ENCODE measurements at places on chromosomes 3 and 15.

DNA sequence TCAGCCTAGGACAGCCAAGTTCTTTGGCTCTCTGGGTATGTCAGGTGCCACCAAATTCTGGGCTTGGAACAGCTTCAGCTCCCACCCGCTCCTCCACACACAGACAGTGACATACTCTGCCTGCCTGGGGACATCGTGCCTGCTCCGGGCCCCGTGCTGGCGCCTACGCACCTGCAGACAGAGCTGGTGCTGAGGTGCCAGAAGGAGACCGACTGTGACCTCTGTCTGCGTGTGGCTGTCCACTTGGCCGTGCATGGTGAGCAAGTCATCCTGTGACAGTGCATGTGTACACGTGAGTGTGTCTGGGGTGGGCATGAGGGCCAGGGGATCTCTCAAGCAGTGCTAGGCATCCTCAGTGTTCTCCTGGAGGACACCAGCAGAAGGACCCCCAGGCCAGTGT, 922 bp downstream of the IL17RC start:
- DNase-seq = no peak

- no peak for DNase-seq
These were observed 13.2 kb upstream of the EDC3 start for GRCh38 chr15:74709011-74709410.

DNA sequence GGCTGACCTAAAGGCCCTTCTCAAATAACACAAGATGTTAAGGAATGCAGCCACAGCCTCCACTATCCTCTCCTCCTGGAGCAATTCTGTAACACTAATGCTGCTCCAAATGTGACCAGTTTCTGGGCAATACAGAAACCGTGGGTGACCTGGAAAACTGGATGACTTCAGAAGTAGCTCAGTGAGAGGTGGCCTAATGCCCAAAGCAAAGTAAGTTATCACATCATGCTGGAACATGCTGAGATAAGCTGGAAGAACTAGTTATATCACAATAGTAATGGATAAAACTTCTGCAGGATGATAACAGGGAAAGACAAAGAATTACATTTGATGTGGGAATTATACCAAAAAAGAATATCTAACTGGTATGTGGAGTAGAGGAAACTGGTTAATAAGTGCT, 72.0 kb downstream of the DHX30 start:
- DNase-seq = no peak

- no peak for DNase-seq
These were observed 130.2 kb upstream of the FEZF2 start for GRCh38 chr3:62503516-62503915.

- DNase-seq = no peak
These were observed 5.9 kb downstream of the MME start for GRCh38 chr3:155086051-155086450.

- DNase-seq = no peak
These were observed 461.9 kb downstream of the FOXP1 start for GRCh38 chr3:71121429-71122167.

DNA sequence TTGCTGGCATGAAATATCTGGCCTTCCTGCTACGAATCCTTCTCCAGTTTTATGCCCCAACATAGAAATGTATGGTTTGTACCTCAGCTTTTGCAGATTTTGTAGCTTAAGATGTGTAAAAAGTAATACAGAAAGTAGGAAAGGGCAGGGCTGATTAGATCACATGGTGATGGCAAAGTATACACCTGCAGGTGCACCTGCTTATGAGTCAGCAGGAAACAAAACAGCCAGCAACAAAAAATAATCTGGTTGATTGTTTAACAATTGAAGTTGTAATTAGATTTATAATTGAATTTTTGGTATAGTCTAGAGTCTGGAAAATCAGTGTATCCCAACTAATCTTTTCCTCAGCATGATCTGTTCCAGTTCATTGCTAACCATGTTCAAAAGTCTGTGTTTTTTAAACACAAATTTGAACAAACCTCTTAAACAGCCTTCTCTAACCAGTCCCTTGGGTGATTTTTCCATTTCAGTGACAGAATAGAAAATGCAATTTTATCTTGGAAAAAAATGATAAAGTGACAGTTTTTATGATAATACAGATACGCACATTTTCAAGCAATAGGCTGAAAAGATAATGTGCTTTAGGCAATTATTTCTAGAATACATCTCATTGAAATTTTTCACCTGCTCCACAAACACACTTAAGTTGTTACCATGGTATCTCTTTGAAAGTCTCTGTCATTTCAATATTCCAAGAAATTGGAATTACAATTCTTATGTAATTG, 477.4 kb downstream of the NAALADL2 start:
- DNase-seq = no peak

- DNase-seq = no peak
These were observed 3.0 kb upstream of the C3orf52 start for GRCh38 chr3:112083239-112083638.

DNA sequence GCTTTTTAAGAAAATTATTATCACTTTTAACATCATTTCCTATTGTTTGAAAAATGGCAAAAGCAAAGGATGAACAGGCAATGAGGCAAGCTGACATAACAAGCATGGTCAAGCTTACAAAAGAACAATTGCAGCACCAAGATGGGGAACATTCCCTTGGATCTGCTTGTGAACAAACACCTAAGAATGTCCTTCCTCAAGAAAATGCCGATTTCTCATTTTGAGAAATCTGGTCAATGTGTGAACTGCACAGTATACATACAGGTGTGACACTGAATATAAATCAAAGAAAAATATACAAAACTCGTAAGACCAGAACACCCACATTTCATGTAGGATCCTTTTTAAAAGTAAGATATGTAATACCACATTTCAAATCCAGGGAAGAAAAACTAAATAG, 58.9 kb downstream of the LRRFIP2 start:
- no peak for DNase-seq

GRCh38 chr15:48720646-48721045, 75.1 kb upstream of the FBN1 start:
- DNase-seq = no peak

- DNase-seq = no peak
These were observed 225.6 kb downstream of the NFKBIZ start for GRCh38 chr3:102074946-102075345.

DNA sequence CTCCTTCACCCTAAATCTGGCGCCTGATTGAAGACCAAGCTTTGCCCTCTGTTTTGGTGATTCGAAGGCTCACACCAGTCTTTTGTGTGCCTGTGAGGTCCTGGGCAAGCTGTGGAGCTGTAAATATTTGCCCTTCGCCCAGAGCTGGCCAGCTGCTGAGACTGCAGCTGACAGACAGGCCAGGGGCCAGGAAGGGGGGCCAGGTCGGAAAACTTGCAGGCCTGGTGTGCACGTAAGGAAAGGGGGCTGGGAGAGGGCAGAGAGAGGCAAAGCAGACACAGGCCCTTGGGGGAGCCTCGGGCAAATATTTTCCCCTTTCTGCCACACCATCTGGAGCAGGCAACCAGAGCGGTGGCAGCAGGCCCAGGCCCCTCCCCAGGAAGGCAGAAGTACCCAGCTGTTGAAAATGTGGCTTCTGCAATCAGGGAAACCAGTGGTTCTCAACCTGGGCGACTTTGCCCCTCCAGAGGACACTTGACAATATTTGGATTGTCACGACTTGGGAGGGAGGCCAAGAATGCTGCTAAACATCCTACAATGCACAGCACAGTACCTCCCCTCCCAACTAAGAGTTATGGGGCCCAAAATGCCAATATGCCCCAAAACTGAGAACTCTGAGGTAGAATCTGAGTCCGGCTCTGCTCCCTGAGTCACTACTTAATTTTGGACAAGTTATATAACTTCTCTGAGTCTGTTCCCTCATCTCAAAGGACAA, 2.5 kb downstream of the PDZRN3 start:
- DNase-seq = no peak

DNA sequence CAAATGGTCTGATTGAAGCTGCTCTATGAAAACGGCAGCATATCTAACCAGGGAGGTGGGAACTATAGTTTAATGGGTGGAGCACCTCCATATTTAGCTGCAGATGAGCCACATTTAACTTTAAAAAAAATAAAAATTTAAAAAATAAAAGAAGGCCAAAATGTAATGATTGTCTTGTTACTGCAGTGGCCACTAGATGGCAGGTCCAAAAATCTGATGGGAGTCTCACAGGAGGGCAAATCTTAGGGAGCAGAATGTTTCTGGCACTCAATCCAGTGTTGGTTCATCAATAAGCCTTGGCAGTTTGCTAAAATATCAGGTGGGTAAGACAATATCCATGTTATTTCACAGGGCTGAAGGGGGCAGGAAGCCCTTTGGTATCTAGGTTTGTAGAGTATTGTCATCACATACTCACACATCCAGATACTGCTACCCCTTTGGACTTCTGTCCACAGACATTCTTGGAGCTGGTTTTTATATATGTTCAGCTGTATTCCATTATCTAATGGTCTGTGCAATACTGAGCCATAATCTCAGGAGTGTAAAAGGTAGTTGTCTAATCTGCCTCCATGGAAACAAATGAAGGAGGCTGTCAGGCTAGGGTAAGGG, 233.3 kb downstream of the TIGIT start:
- DNase-seq = no peak
